CMK (cell line): ENCODE measurements at places on chromosomes 4 and X.

- DNase-seq: no peak
Observed at GRCh38 chr4:10722957-10723356, 38.4 kb upstream of the CLNK start.

DNA sequence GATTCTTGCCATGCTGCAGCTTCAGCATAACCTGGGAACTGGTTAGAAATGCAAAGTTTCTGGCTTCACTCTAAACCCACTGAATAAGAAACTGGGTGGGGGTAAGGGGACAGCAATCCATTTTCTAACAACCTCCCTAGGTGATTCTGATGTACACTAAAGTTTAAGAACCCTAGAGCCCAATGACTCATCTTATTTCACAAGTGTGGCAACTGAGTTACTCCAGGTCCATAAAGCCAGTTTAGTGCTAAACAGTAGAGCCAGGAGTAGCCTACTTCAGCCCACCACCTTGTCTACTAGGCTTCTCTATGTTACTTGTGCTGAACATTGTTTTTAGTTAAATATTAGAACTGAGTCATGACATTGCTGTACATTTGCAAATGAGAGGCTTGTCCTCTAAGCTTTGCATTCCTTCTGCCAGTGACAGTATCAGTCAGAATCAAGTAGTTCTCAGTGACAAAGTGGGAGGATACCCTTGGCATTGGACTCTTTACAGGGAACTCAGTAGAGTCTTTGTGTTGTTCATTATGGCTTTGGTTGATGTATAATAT, 518.0 kb downstream of the RPA4 start:
- DNase-seq: no peak

DNA sequence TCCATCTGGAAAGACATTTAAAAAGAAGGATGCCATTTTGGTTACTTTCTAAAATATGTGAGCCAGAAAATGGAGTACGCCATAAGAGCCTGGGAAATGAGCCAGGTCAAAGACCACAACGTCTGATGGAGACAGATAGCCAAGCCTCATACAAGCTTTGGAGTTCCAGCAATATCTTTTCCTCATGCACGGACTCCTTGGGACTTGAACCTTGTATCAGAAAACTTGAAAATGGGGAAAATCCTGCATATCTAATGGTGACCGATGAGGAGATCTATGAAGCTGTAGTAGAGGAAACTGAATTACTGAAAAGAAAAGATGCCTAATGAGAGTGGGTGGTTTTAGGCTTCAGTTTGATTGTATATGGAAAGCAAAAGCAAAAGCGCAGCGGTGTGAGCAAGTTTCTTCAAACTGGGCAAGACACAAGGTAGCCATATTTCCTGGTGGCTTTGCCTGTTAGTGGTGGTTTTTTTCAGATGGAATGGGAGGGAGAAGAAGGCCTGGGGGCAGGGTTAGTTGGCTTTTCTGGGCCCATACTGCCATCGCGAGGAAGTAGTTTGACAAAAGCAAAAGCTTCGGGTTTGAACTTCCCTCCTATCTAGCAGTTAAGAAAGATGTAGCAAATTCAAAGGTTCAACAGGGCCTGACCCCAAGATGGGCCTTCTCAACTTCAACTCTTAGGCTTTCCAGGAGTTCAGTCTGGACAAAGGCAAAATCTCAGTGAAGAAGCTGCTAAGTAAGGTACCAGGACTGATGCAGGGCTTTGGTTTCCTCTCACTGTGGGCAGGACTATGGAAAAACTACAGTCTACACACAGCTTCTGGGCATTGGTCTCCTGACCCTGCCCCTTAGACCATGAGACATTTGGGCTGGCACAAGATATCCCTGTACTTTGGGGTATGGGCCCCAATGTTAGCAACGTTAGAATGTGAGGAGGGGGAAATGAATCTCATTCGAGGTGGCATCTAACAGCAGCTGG, 210.0 kb upstream of the STK26 start:
- no peak for DNase-seq

DNA sequence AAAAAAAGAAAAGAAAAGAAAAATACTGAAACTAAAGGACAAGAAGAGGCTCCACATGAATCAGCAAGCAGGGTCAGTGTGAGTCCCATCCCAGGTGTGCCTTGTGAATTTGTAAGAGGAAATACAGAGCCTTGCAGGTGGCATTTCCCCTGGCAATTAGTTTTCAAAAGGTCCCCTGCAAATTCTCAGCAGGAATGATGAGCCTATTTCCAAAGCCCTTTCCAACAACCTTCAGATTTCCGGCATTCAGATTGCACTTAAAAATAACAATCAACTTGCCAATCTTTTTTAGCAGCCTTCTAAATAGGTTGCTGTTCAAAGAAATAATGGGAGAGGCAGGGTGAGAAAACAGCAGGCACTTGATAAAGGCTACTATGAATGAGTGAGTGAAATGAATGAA, 66.4 kb upstream of the OR13H1 start:
- no peak for DNase-seq

DNA sequence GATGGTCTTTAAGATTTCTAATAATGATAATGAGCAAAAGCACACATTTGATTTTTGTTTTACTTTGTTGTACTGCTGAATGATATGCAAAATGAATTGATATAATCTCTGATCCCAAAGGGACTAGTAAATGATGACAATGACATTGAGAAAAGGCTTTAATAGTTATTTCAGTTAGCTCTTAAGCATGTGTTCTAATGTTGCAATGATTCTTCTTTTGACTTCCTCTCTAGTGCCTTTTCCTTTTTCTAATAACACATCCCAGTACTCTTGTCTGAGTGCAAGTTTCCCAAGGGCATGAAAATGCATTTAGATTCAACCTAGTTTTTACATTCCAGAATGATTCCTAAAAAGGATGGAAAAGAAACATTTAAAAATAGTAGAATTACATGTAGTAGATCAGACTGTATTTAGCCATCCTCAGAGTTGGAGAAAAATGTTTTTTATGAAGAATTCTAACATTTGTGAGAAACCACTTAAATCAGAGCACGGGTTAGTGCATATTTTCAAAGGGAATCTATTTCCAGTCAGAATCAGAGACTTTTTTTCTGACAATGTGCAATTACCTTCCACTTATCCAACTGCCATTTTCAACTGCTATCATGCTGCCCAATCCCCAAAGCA, 508.8 kb downstream of the C4orf33 start:
- DNase-seq: no peak

- no peak for DNase-seq
Observed at GRCh38 chr4:24980740-24981139, 50.0 kb downstream of the LGI2 start.

GRCh38 chrX:19673375-19674040, 158.2 kb upstream of the MAP3K15 start:
- DNase-seq: no peak

- no peak for DNase-seq
Observed at GRCh38 chrX:24357106-24357505, 3.3 kb upstream of the SUPT20HL1 start.

DNA sequence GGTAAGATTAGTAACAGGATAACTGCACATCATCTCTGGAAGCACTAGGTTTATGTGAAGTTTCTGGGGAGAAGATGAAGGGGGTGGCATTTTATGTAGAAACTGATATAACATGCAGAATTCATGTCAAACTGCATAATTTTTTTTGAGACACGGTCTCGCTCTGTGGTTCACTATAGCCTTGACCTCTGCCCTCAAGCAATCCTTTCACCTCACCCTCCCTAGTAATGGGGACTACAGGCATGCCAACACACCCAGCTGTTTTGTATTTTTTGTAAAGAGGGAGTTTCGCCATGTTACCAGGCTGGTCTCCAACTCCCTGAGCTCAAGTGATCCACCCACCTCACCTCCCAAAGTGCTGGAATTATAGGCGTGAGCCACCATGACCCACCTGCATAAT, 11.5 kb downstream of the ABRAXAS1 start:
- DNase-seq: no peak

GRCh38 chr4:22670956-22671355, 21.8 kb upstream of the GBA3 start:
- no peak for DNase-seq

GRCh38 chrX:42096265-42096920, 173.0 kb upstream of the CASK start:
- DNase-seq: peak; percentile 24

DNA sequence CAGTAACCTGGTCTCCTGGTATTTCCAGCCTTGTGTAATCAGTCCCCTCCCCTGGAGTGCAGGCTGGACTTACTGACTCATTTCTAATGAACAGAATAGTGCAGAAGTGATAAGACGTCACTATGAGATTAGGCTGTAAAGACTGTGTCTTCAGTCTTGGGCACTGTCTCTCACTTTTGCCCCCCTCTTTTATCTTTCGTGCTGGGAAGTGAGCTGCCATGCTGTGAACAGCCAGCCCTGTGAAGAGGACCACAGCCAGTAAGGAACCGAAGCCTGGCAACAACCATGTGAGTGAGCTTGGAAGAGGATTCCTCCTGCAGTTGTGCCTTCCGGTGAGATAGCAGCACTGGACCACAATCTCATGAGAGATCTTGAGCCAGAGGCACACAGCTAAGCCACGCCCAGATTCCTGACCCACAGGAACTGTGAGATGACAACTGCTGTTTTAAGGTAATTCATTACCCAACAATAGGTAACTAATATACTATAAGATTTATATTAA, 67.5 kb upstream of the GPR34 start:
- DNase-seq: peak; percentile 84

- DNase-seq: no peak
Observed at GRCh38 chrX:109184506-109185139, 297.3 kb downstream of the GUCY2F start.

GRCh38 chrX:15816438-15816809, 26.1 kb downstream of the ZRSR2 start:
- DNase-seq: no peak

DNA sequence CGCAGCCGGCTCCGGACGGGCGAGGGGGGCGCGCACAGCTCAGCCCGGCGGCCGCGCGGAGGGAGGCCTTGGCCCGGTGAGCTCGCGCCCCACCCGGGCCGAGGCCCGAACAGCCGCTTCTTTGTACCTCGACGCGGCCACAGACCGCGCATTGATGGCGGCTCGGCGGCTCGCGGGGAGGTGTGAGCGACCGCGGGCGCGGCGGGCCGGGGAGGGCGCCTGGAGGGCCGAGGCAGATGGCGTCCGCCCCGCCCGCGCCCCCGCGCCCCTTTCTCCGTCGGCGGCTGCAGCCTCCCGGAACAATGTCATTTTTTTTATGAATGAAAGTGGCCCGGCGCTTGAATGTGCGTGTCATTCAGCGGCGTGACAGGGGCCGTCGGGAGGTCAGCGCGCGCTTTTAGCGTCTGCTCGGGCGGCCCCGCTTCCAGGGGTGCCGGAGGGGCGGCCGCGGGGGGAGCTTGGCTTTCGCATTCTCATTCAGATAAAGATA, 1.8 kb downstream of the FGFR3 start:
- DNase-seq: no peak

DNA sequence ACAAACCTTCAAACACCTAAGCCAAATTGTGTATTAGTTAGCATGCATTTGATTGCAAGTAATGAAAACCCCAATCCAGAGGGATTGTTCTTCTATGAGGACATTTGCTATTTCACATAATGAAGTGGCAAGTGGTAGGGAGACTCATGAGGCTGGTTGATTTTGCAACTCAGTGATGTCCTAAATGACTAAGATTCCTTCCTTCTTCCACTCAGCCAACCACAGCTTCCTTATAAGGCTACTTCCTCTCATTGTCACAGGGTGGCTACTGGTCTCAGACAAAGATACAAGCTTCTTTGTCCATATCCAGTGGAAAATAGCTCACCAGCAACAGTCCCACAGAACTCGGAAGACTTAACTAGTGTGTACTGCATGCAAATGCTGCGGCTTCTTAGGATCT, 5.3 kb upstream of the OTC start:
- no peak for DNase-seq

- DNase-seq: peak; percentile 71
Observed at GRCh38 chrX:48696909-48697727, 584 bp downstream of the SUV39H1 start.

GRCh38 chrX:140391313-140391712, 113.6 kb downstream of the SOX3 start:
- DNase-seq: no peak

GRCh38 chrX:32644476-32645245, 566.7 kb downstream of the DMD start:
- no peak for DNase-seq

- no peak for DNase-seq
Observed at GRCh38 chr4:15659768-15660570, 4.8 kb upstream of the FBXL5 start.

DNA sequence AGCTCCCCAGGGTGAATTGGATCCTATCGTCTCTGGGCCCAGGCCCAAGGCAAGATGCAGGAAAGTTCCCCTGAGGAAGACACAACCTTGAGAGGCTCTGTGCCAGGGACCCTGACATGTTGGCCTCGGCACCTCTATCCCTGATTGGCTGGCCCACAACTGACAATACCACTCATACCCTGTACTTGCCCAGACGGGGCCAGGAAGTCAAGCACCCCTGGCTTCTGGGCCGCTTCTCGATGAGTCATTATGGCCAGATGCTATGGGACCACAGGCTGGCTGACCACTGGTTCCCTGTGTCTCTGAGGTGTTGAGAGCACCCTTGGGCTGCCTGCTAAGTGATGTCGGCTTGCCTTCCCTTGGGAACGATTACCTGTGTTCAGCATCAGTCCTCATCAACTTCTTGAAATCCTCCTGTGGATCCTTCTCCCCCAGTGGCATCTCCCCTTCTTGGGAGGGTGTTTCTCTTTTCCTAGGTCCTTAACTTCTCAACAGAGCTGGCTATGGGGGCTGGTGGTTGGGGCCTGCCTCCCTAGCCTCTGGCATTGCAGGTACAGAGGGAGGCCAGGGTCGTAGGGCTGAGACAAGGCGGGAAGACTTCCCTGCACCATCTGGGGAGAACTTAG, 54.5 kb upstream of the MAMLD1 start:
- no peak for DNase-seq

DNA sequence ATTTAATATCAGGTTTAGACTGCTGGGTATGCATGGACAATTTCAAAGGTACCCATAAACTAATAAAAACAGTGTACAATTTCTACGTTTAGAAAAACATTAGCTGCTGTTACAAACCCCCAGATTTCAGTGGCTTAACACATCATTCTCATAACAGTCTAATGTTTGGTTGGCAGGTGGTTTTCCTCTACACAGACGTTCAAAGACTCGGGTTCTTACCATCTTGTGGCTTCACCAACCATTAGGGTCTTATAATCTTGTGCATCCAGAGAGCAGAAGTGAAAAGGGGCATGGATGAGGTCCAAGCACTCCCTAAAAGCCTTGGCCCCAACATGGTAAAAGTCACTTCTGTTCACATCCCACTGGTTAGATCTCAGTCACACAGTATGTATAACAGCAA, 71.6 kb downstream of the SH3RF1 start:
- DNase-seq: no peak

DNA sequence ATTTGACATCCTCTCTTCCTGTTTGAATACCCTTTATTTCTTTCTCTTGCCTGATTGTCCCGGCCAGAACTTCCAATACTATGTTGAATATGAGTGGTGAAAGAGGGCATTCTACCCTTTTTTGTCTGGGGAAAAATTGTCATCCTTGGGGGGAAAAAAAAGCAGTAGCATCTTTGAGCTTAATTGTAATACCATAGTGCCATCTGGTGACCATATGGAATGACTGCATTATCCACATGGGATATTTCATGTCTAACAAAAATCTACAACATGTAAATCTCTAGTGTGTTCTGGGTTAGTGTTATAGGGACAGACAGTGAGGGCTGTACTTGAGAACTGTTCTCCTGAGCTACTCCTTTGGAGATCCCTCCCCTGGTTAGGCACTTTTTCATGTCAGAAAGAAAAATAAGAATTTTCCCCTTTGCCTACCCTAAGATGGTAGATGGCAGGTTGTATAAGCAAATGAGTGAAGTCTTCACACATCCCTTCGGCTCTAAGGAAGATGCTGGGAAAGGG, 26.0 kb downstream of the CAPN6 start:
- no peak for DNase-seq
